ENCODE measurements at places on chromosomes 7 and 10.

- no peak for DNase-seq
Observed at GRCh38 chr10:117960345-117960935, 86.3 kb downstream of the RAB11FIP2 start.

DNA sequence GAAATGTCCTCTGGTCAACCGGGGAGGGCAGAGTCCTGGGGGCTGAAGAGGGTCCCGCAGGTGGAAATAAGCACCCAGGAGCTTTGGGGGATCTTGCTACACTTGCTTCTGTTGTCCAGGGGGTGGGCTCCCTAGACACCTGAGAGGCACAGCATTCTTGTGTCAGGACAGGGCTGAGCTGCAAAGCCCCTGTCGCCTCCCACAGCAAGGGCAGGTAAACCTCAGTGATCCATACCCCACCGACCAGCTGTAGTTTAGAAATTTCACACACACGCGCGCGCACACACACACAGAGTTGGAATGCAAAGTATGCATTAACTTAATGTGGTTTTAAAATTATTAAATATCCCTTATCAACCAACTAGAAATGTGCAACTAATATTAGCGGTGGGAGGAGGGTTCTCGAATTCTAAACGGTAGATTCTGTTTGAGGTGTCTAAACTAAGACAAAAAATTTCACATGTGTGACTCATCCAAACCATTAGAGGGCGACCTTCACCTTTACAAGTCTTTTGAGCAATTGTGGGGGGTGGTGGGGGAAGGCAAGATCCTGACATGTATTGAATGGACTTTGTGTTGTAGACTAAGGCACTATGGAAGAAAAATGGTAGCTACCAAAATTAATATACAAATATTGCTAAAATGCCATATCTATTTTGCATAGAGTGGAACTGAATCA lies 34.3 kb upstream of the PTF1A start:
- no peak for DNase-seq

GRCh38 chr10:80421707-80422536 lies 13.6 kb downstream of the PRXL2A start:
- DNase-seq: no peak

- no peak for DNase-seq
Observed at GRCh38 chr10:31584098-31584631, 265.1 kb downstream of the ZEB1 start.

DNA sequence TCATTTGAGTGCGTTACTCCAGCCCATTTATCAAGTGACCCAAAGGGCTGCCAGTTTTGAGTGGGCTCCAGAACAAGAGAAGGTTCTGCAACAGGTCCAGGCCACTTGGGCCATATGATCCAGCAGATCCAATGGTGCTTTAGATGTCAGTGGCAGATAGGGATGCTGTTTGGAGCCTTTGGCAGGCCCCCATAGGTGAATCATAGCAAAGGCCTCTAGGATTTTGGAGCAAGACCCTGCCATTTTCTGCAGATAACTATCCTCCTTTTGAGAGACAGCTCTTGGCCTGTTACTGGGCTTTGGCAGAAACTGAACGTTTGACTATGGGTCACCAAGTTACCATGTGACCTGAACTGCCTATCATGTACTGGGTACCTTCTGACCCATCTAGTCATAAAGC lies 358.8 kb upstream of the SEMA3C start:
- DNase-seq: no peak

- no peak for DNase-seq
Observed at GRCh38 chr7:81715984-81716588, 53.8 kb downstream of the HGF start.

DNA sequence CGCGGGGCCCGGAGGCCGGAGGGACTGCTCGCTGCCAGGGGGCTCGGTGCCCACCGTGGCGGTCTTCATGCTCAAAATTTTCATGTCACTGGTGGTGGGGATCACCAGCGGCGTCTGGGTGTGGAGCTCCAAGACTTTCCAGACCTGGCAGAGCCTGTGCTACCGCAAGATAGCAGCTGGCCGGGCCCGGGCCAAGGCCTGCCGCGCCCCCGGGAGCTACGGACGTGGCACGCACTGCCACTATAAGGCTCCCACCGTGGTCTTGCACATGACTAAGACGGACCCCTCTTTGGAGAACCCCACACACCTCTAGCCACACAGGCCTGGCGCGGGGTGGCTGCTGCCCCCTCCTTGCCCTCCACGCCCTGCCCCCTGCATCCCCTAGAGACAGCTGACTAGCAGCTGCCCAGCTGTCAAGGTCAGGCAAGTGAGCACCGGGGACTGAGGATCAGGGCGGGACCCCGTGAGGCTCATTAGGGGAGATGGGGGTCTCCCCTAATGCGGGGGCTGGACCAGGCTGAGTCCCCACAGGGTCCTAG lies 2.0 kb downstream of the FZD9 start:
- DNase-seq: no peak

DNA sequence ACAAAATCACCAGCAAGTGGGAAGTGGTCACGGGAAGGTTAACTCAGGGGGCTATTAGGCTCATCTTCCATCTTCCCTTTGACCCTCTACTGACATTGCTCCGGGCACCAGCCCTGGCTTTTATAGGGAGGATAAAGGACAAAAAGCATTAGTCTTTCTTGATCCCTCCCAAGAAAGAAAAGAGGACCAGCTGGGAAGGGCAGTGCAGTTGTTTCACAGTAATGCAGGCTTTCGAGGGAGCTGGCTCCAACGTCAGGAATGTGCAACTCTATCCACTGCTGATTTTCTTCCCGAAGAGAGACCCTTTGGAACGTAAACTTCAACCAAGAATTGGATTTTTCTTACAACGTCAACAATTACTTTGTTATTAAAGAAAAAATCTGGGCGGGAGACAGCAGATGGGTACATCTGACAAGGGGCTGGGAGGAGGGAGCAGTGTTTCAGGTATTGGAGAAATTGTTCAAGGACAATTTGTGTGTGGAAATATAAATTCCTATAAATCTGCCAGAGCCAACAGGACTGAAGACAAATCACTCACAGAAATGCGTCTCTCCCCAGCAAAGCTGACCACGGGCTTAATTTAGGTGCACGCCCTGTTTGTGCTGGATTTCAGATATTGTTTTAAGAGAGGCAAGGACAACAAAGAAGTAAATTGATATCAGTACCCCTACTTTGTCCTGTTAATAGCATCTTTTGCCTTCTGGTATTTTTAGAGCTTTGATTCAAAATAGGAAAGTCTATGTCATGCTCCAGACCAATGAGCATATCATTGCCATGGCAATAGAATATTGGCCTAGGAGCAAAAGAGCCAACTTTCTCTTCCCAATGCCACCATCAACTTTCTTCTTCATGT lies 23.4 kb upstream of the ARID5B start:
- no peak for DNase-seq

- no peak for DNase-seq
Observed at GRCh38 chr7:42774436-42774835, 137.4 kb downstream of the C7orf25 start.

GRCh38 chr10:112507046-112507445 lies 60.0 kb downstream of the VTI1A start:
- DNase-seq: no peak

GRCh38 chr7:155856656-155857055 lies 44.4 kb upstream of the SHH start:
- no peak for DNase-seq

DNA sequence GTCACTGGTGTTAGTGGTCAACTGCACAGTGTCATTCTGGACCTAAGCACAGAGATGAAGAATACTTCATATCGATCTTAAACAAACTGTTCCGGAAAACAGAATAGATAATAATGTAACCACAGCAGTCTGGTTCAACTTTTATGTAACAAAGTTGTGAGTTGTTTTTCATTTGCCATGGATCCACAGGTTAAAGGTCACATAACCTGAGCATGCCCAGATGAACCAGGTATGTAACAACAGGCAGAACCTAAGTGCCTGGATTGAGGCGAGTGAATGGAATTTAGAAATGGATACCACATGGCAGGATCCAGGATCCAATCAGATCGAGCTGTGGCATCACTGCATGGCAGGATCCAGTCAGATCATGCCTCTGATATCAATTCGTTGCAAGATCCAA lies 87.1 kb downstream of the CLEC2L start:
- no peak for DNase-seq

GRCh38 chr7:117296066-117296465 lies 26.8 kb downstream of the WNT2 start:
- no peak for DNase-seq

DNA sequence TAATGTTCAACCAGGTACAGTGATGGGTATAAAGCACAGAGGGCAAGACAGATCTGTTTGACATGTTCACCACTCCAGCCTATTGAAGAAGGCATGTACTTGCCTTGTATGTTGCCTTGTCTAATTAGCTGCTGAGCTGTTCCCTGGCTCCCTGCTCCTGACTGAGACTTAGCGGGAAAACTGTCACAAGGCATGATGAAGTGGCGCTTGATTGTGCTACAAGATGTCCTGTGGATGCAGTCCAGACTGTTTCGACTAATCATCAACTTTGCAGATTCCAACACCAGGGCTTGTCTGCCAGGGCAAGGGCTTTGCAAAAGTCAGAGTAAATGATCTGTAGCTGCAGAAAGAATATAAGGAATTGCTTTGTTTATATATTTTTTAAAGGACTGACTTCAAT lies 136.2 kb upstream of the NRBF2 start:
- DNase-seq: no peak

- DNase-seq: no peak
Observed at GRCh38 chr10:110263164-110263563, 41.6 kb downstream of the SMNDC1 start.

GRCh38 chr7:88167721-88168120 lies 52.1 kb downstream of the SRI start:
- DNase-seq: no peak

- DNase-seq: no peak
Observed at GRCh38 chr10:129861776-129862531, 102.1 kb downstream of the EBF3 start.

Measured in activated naive CD4-positive, alpha-beta T cell treated with anti-CD3 and anti-CD28 coated beads, Interleukin-2, amount 10 ng/mL, durations not matched to agents 7 days and 5 days (primary cell).